ENCODE measurements at places on chromosomes 6 and 20. TPM values are rescaled to one million over a fixed set of nuclear protein-coding genes. Genes with fewer than 3 reads are reported as not detected.

ZNF831 gene
- total RNA-seq = not detected

DNA sequence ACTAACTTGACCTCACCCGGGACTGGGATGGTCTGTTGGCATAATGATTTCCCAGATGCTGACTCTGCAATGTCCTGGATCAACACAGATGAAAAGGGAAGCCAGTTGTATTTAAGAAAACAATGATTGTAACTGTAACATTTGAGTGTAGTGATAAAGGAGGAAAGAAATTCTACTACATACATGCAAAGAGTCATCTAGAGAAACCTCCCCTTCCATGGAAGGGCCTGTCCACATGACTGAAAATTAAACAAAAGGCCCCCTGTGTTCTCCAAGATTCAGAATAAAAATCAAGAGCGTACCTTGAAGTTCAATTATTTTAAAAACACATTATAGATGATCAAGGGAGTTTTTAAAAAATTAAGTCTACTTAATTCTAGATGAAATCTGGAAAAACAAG, 151.2 kb downstream of the FOXC1 start:
- DNase-seq = no peak

DNA sequence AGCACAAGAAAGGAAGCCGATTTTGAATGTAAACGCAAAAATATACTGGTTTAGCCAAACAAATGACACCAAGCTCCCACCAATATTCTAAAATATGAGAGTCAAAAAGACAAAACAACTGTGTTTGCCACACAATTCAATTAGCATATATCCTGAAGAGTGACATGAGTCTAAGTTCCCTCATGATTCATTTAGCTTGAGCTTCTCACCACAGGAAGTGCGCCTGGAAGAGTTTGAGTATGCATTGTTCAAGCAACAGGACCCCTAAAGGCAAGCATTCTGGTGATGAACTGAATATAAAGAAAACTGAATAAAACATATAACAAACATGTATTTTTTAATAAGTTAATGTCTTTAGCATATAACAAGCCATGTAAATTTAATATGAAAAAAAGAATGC, 115.2 kb upstream of the RUNX2 start:
- DNase-seq = peak; percentile 14

GRCh38 chr6:82248273-82248735, 760 bp upstream of the IBTK start:
- DNase-seq = peak; percentile 90

ADGB gene
- not detected for total RNA-seq

RSPH3 gene
- 2.9 TPM for total RNA-seq

DNA sequence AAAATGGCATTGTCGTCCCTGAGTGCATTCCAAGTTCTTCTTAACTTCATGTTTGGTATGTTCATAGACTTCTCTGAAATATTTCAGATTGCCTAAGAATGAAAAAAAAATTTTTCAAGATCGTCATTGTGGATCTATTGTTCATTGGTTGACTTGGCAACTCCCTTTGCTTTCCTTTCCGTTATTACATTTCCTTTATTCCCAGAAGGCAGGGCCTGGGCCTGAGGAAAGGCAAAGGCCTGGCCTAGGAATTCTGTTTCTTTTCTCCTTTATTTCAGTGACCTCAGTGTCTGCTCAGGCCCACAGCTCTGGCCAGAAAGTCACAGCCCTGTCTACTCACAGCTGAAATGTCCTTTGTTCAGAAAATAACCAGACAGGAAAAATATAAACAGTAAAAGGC, 401.6 kb upstream of the PLCB4 start:
- DNase-seq = no peak

DNA sequence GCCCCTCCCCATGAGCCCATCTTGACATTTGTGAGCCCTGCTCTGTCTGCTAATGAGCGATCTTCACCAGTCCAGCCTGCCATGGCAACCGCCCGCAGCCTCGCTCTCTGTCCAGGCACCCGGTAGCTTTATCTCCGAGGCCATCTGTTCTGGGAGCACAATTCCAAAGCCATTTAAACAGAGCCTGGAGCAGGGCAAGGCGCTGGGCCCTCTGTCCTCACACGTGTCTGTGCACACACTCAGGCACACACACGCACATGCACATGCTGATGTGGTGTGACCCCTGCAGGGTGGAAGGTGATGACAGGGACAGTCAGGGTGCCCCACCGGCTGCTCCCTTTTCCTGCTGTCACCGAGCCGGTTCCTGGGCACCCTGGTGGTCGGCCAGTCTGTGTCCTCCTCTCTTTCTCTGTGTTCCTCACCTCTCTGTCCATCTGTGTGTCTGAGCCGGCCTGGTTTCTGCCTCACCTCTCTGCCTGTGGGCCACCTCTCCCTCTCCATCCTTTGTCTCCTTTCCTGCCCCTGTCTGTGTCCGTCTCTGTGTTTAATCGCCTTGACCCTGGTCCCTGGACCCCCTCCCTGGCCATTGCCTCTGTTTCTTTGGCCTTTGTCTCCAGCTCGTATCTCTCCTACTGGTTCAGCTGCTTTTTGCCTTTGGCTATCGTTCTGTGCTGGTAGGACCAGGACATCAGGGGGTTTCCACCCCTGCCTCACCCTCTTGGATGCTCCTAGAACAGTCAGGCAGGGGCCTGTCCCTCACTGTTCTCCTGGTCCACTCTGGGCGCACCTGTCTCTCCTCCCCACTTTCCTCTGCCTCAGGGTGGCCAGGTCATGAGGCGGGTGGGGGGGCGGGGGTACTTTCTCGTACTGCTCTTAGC, 8.8 kb upstream of the MYT1 start:
- no peak for DNase-seq

DNA sequence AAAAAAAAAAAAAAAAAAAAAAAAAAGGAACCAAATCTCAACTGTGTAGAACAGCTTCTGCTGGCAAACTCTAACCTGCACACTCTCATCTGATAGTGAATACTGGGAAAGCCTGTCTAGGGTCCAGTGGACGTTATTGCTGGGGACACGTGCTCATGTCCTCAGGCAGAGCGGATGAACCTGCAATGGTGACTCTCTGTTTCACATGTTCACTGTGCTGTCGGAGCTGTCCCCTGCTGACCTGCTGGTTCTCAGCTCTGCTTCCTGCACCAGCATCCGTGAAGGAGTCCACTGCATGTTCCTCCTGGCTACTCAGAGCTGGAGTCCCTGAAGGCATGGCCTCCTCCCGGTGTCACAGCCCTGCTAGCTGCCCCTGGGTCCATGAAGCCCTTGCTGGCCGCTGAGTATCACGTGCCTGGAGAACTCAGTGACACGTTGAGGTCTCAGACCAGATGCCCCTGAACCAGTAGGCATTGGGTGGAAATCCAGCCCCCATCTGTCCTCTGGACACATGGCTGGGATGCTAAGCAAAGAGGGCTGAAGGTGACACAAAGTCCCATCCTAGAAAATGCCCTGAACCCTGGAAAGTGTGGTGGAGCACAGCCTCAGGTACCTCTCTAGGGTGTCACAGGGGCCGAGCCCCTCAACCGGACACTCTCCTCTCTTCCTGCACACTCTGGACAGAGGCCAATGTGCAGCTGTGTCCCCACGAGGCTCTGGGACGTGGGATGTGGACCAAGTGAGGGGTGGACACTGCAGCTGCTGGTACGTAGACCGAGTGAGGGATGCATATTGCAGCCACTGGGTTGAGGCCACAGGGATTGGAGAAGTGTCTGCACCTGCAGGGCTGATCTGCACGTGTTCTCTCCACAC, 54.9 kb upstream of the FRMD1 start:
- no peak for DNase-seq

DNA sequence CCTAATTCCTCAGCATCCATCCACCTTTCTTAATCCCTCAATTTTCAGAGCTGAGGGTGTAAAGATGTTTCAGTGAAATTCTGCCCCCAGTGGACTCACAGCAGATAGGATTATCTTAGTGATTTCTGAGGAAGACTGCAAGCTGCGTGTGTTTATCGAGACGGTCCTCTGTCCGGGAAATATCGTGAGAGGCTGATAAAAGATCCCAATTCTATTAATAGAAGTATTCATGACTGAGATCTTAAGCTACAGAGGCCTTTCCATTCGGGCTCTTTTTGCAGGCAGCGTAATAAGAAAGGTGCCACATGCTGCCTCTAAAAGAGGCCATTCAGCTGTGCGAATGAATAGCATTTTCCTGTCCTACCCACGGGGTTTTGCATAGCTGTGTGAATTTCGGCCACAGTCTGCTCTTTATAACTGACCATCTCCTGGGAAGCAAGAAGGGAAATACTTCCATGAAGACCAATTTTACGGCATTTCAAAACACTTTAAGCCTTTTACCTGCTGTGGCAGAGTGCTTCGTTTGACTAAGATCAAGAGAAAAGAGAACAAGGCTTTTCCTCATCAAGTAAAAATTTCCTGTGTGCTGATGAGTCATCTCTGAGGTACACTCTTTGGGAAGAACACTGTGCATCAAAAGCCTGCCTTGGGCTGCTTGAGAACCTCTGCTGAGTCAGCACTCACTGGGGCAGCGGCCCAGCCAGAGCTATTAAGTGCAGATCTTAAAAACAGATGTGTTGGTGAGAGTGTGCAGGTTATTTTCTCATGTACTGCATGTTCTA, 208.8 kb downstream of the ARHGAP18 start:
- DNase-seq = peak; percentile 91

PAK5 gene
- not detected for total RNA-seq

DNA sequence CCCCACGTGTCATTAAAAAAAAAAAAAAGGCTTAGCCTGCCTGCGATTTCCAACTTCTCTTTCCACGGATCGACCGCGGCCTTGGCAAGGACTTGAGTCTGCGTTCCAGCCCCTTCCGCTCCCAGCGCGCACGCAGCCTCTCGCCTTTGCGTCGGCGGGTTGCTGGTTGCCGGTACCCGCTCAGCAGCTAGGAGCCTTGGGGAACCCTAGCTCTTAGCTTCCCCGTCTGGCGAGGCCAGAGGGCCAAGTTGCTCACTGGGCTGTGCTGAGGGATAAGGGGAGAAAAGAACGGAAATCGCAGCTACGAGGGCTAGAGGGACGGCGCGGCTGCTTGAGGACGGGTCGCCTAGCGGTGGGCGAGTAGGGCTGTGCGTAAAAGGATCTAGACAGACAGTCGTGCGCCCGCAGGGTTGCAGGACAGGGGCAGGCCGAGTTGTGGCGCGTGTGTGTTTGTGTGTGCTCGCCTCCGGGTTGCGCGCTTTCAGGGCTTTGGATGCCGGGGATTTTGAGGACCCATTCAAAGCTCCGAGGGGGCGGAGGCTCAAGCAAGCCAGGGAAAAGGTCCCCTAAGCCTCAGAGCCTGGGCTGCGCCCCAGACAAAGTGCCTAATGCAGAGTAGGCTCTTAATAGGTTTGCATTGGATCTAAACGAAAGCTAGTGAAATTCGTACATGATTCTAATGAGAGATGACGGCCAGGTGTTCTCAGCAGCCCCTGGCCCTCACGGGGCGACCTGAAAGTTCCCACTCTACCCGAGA, 40.5 kb upstream of the OSTM1 start:
- peak; percentile 34 for DNase-seq

FKBP1C gene
- 1.9 TPM for total RNA-seq

- DNase-seq = no peak
Measured at GRCh38 chr6:136324686-136325380, 35.2 kb upstream of the BCLAF1 start.

HSPA12B gene
- total RNA-seq = not detected

PPP1R14C gene
- total RNA-seq = 3.0 TPM

Data from PC-3 (cell line).